ENCODE measurements at places on chromosomes 5 and 9.

DNA sequence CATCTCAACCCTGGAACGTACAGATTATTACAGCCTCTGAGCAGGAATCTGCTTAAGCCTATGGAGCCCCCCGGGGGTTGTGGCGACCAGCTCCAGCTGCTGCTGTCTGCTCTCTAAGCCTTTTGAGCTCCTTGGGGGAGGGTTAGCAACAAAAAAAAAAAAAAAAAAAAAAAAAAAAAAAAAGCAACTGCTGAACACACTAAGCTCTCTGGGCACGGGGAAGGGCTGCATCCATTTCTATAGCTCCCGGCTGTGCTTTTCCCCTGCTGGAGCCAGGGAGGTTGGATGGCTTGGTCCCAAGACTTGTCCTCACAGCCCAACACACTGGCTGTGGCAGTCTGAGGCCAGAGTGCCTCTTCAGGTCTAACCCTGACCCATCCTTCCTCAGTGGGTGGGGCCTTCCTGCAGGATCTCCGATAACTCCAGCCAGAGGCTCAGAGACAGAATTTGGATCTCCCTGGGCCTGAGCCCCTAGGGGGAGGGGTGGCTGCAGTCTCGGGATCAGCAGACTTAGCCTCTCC, 82.1 kb downstream of the FBN2 start:
- no peak for DNase-seq

- DNase-seq: no peak
Observed at GRCh38 chr9:96168882-96169281, 133.1 kb downstream of the HSD17B3 start.

GRCh38 chr9:75692309-75692708, 198.2 kb upstream of the PCSK5 start:
- no peak for DNase-seq

DNA sequence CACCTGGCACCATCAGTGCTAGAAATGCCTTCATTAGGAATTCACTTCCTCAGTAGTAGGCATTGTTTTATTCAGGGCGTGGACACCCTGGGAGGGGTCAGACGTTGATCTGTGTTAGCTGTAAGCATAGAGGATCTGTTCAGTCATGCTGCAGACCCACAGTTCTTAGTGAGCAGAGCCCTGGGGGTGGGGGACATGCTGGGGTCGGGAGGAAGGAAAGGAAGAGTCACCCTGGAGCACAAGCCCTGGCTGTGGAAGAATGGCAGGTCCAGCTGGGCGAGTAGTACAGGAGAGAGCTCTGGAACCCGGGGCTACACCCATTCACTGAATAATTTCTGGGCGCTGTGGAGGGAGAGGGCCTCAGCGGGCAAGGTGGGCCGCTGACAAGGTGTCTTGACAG, 172.5 kb downstream of the FSTL4 start:
- DNase-seq: no peak

GRCh38 chr5:2848619-2849018, 97.1 kb upstream of the IRX2 start:
- no peak for DNase-seq

GRCh38 chr9:112403614-112404201, 23.8 kb downstream of the HSDL2 start:
- DNase-seq: no peak

All from activated CD4-positive, alpha-beta T cell treated with anti-CD3 and anti-CD28 coated beads, Interleukin-2, amount 10 ng/mL, durations not matched to agents 24 days and 14 days (primary cell).